Forelimb muscle (tissue), 1 donor: ENCODE measurements at places on chromosomes 7 and 10.

DNA sequence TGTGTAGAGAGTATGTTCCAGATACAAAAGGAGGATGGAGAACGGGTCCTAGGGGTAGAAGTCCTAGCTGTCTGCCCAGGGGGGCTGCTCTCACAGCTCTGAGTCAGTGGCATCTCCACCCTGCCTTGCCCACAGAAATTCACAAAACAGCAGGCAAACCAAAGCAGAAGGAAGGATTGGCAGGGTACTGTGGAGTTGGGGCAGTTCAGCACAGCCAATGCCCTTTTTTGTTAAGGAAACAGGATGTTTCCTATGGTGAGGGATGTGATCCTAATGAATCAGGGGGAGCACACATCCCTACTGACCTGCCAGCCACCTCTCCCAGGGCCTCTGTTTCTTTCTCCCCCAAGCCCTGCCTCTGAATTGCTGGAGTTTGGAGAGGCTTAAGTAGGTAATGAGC lies 457.6 kb downstream of the PLXNA4 start:
- DNase-seq = no peak

DNA sequence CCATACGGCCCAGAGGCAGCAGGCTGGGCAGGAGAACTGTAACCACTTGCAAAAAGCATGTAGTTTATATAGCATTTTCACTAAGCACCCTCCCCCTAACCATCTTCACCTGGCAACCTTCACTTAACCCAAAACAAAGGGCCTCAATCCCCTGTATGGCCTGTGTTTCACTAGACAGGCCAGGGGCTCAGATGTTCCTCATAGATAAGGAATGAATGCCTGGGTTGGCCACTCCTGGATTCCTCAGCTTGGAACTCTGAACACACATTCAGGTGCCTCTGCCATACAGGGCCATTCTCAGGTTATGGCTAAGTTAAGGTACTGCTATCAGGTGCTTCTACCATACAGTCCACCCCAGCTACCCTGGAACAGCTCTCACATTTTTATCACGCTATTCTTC lies 10.3 kb upstream of the TMEM168 start:
- no peak for DNase-seq

DNA sequence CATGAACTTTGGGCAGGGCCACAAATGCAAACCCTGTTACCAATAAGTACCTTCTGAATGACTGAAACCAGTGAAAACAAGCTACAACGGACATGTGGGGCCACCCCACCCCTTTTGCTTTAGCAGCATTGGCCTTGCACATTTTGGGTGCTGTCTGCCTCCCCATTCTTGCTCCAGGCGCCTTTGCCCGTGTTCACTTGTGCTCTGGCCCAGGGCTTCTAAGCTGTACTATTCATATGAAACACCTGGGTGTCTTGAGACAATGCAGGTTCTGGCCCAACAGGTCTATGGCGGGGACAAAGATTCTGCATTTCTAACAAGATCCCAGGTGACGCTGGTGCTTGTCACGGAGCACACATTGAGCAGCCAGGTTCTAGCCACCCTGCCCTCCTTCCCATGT lies 96.5 kb upstream of the SDK1 start:
- no peak for DNase-seq

GRCh38 chr7:44142028-44142427 lies 896 bp upstream of the MYL7 start:
- no peak for DNase-seq

GRCh38 chr10:132118366-132118765 lies 52.6 kb downstream of the JAKMIP3 start:
- no peak for DNase-seq

GRCh38 chr10:18566177-18566576 lies 85.2 kb downstream of the NSUN6 start:
- DNase-seq = no peak

- no peak for DNase-seq
These were observed 24.5 kb downstream of the SNX13 start for GRCh38 chr7:17915796-17916195.

GRCh38 chr7:152335900-152336571 lies 99.8 kb downstream of the KMT2C start:
- no peak for DNase-seq

GRCh38 chr7:55099066-55099820 lies 80.4 kb downstream of the EGFR start:
- DNase-seq = no peak

DNA sequence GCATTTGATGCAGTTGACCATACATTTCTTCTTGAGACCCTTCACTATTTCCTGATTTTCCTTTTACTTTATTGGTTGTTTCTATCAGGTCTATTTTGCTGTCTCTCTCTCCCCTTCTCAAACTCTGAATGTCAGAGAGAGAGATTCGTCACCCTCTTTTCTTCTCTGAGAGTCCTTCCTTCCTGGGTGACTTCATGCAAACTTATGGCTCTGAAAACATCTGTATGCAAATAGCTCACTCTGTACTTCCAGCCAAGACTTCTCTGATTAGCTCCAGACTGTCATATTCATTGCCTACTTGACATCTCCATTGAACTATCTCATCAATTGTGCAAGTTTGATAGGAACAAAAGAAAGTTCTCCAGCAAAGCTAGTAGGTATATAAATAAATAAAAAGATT lies 191.7 kb upstream of the KLF6 start:
- no peak for DNase-seq
